ENCODE measurements at places on chromosomes 7 and 10.

- no peak for DNase-seq
These were observed 14.8 kb downstream of the STEAP1B start for GRCh38 chr7:22485189-22485588.

GRCh38 chr7:55092186-55092974, 73.6 kb downstream of the EGFR start:
- DNase-seq, result no peak

GRCh38 chr7:135189961-135190360, 19.5 kb upstream of the CYREN start:
- DNase-seq, result no peak

DNA sequence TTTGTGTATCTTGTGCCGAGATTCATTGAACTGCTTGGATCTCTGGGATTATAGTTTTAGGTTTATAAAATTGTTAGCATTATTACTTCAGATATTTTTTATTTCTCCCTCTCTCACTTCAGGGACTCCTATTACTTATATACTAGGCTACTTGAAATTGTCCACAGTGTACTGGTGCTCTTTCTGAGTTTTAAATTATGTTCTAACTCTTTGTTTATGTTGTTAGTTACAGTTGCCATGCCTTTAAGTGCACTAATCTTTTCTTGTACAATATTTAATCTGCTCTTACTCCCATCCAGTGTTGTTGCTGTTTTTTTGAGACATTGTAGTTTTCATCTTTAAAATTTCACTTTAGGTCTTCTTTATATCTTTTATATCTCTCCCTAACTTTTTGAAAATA, 13.1 kb downstream of the PLEKHS1 start:
- DNase-seq, result no peak

- no peak for DNase-seq
These were observed 16.5 kb upstream of the CHN2 start for GRCh38 chr7:29177963-29178600.

DNA sequence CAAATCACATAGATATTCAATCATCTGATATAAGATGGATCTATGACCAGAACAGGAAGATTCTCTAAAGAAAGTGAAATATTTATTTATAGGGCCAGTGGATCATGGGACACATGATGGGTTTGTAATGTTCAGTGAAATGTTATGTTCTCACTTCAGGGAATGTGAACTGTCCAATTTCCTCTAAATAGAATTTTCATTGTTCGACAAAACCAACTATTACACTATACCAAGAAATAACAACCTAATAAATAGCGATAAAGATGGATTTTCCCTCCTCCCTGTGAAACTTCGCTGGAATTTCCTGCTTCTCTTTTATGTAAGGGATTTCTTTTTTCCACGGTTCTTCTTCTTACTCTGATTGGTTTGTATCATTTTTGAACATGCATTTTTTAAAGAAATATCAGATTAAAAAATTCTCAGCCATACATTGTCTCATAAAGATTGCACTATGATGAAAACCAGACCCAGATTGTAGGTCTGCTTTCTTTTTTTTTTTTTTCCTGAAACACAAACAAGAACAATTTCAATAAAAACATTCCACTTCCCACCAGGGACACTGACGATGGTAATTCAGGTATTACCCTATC, 139.8 kb upstream of the ZEB1 start:
- DNase-seq, result no peak

DNA sequence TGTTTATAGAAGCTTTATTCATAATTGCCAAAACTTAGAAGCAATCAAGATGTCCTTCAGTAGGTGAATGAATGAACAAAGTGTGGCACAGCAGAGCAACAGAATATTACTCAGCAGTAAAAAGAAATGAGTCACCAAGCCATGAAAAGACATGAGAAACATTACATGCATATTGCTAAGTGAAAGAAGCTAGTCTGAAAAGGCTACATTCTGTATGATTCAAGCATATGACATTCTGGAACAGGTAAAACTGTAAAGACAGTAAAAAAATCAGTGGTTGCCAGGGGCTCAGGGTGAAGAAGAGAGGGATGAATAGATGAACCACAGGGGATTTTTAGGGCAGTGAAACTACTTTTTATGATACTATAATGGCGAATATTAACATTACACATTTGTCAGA, 80.9 kb upstream of the APBB1IP start:
- DNase-seq, result no peak

- no peak for DNase-seq
These were observed 318.6 kb upstream of the PHF14 start for GRCh38 chr7:10655031-10655430.

GRCh38 chr7:143295870-143296269, 7.7 kb downstream of the CASP2 start:
- no peak for DNase-seq

DNA sequence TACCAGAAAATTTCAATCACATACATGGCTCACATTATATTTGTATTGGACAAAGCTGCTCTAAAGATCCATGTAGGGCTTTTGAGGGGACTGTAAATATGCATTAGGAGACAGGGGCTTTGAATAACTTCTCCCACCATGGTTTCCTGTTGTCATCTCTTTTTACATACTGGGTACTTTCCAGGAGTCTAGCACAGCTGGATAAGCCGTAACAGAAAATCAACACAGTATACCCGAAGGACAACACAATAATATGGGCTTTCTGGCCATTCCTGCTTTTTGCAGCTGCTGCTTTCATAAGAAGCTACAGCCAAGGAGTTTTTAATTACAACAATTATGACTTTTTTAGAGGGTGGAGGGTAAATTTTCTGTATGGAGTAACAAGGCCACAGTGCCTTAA, 63.4 kb upstream of the SRPK2 start:
- no peak for DNase-seq

DNA sequence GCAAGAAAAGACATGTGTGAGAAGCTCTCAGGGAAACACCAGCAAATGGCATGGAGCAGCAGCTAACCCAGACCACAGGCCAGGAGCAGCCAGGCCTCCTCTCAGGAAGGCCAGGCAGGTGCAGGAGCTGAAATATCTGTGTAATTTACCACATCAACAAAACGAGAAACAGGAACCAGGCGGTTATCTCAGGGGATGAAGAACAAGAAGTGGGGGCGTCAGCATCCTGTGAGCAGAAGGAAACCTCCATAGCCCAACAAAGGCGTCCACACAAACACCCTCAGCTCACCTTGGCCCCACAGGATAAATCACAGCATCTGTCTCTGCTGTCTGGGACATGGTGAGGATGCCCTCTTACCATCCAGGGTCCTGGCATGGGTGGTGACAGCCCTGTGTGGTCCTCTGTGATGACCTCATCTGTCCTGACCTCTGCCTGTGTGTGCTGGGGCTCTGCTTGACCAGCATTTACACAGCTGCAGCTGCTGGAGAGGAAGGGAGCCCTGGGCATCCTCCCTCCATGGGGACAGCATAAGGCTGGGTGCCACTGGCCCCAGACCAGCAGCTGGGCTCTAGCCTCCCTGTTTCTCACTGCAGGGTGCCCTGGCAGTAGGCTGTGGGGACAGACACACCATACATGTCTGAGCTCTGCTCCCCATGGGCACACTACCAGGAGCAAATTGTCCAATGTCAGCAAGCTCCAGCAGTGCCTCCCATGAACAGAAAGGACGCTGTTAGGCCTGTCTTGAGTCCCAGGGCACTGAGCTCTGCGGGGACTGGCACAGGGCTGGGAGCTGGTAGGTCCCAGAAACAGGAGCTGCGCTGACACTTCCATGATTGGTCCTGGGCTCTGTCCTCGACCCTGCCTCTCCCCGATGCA, 34.6 kb downstream of the ANXA8 start:
- no peak for DNase-seq

DNA sequence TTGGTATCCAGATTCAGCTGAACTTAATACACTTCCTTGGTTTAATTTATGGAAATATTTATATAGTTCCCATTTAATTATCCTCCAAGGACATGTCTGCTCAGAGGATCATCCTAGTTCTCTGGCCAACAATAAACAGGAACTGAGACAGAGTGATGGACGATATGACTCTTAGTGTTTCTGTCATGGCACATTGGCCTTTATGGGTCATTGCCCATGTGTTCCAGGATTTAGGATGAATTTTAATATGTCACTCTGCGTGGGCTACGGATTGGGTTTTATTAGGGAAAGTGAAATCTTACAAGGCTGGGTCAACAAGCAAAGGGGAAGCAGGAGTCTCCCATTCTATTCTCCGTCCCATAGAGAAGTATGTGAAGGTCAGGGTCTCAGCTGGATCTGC, 18.8 kb upstream of the TNPO3 start:
- DNase-seq, result no peak

DNA sequence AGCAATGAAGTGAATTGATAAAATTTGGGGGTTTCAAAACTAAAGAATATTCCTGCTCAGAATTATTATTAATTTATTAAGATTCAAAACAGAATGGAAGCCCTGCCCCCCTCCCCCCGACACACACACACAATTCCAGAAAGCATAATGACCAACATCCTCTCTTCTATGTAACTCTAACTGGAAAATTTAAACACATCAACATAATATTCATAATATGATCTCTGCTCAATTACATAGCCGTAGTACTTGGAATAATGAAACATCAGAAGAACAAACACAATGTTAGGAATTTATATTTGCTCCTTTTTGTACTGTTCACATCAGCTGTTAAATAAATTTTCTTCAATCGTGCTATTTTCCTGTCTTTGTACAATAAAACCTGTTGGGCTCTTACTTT, 20.8 kb downstream of the PCLO start:
- DNase-seq, result no peak

DNA sequence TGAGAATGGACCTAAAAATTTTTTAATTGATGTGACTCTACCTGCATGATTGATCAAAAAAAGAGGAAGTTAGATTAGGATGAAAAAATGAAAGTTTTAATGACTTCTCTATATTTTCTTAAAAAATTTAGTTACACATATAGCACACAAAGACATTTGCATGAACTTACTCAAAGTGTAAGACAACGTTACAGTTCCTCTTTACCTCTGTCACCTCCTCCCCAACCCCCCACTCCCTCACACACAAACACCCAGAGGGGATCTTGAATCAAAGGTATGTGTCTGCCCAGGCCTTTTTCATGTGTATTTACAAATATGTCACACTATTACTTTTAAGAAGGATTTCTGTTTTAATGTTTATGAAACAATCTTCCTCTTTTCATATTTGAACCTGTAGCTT, 20.6 kb upstream of the CDCA7L start:
- no peak for DNase-seq

- DNase-seq, result no peak
These were observed 131.1 kb upstream of the SHH start for GRCh38 chr7:155943251-155943899.

- no peak for DNase-seq
These were observed 25.3 kb downstream of the ADD3 start for GRCh38 chr10:110032801-110033700.

DNA sequence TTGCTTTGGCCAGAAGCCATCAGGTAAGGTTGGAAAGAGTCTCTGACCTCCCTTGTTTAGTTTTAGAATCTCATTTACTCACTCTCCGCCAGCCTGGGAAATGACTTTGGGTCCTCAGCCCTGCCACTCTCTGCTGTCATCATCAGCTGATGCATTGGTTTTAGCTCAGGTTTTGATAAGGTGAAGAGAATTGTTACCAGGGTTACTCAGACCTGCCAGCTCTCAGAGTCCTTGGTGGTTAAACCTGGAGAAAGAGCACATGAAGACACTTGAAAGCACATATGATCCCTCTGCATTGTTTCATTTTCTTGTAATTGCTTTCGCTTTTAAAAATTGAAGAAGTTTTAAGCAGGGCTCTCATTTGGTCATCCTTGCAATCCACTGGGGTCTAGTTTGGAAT, 4.0 kb upstream of the CROT start:
- DNase-seq, result no peak

GRCh38 chr10:50044941-50045664, 22.7 kb upstream of the WASHC2A start:
- DNase-seq, result no peak

- no peak for DNase-seq
These were observed 37.2 kb downstream of the DLG5 start for GRCh38 chr10:77889277-77889903.

DNA sequence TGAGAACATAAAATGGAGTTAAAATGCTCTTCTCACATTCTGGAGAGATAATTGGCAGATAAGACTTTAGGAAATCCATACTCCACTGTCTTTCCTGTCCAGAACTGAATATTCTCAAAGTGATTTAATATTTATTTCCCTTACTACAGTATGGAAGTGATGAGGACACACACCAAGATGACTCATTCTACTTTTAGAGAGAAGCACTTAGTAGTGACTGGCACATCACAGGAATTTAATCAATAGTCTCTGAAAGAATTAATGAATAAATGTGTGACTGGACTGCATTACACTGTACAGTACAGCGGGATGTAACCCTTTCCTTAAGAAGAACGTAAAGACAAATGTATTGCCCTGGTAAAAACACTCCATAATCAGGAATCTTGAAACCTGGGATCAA, 116.7 kb downstream of the SEMA3E start:
- no peak for DNase-seq

GRCh38 chr7:66757939-66758338, 17.4 kb downstream of the RABGEF1 start:
- no peak for DNase-seq

GRCh38 chr10:76106611-76107010, 675.2 kb downstream of the LRMDA start:
- DNase-seq, result no peak

DNA sequence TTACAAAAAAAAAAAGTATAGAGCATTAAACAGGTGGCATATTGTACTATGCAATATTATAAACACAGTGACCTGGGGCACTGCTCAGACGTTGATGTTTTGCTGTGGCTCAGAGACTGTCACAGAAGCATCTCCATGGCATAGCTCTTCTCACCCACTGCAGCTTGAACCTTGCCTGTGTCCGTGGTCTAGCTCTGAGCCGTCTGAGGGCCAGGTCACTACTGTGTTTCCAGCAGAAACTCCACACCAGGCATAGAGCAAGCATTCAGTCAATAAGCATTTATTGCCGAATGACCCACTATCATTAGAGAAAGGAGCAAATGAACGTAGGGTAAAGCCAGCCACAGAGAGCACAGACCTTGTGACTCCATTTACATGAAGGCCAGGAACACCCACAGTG, 443.2 kb upstream of the FOXK1 start:
- DNase-seq, result no peak

GRCh38 chr7:30765408-30765807, 5.8 kb upstream of the MINDY4 start:
- DNase-seq, result no peak

- DNase-seq, result no peak
These were observed 170.0 kb downstream of the PRKG1 start for GRCh38 chr10:51244309-51244708.

- DNase-seq, result no peak
These were observed 621.3 kb downstream of the KCNMA1 start for GRCh38 chr10:77016278-77016815.

- no peak for DNase-seq
These were observed 122.8 kb downstream of the KAT6B start for GRCh38 chr10:74949034-74949832.

Measured in stimulated activated CD8-positive, alpha-beta memory T cell treated with anti-CD3 and anti-CD28 coated beads, Interleukin-7, amount 100 ng/mL, for 4 hours (primary cell).